Activated CD4-positive, alpha-beta T cell treated with anti-CD3 and anti-CD28 coated beads for 36 hours (primary cell): ENCODE measurements at places on chromosomes 2 and 18. TPM values are rescaled to one million over a fixed set of nuclear protein-coding genes. Genes with fewer than 3 reads are reported as not detected.
A peak's percentile ranks its signal among the peaks of the same experiment; 100 is the strongest.

DNA sequence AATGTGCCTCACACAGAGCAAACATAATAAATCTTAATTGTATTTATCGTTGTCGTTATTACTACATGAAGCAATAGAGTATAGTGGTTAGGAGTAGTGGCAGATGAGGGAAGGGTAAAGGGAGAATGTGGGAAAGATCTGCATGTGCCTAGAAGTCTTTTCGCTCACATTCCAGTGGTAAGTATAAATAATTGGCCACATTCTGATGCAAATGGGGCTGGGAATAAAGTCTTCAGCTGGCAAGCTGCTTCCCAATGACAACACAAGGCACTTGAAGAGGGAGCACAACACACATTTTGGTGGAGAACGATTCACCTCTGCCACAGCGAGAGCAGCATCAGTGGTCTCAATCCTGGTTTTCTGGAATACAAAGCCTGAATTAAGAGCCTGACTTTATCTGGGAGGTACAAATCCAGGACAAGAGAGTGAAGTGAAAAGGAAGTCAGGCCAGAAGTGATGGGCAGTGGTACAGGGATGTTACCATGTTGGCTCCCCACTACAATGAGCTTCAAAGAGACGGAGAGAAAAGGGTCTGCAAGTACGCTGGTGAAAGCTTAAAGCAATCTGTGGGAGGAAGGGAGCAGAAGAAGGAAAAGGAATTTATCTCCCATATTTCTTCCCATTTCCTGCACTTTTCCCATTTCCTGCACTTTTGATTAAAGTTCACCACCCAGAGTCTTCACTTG lies 112.3 kb downstream of the ARHGAP15 start:
- no peak overlapping the region for H3K27ac ChIP-seq
- no peak for DNase-seq
- H3K27me3 ChIP-seq, result no peaks in the 10 kb centered on the region
- H3K4me3 ChIP-seq, result no peak overlapping the region
- peaks cover 22% of the 10 kb centered on the region for H3K36me3 ChIP-seq

GRCh38 chr2:55923091-55923981 lies at the start of gene EFEMP1:
Gene EFEMP1 (minus strand): TSS chr2:55923782. CDS start chr2:55922440, 1,342 bp downstream.
- H3K4me1 ChIP-seq, result peaks cover 6% of the 10 kb centered on the region
- peaks cover 42% of the 10 kb centered on the region for H3K27me3 ChIP-seq
- H3K4me3 ChIP-seq, result no peak within 1 kb of the TSS
- H3K27ac ChIP-seq, result no peak within 1 kb of the TSS

DNA sequence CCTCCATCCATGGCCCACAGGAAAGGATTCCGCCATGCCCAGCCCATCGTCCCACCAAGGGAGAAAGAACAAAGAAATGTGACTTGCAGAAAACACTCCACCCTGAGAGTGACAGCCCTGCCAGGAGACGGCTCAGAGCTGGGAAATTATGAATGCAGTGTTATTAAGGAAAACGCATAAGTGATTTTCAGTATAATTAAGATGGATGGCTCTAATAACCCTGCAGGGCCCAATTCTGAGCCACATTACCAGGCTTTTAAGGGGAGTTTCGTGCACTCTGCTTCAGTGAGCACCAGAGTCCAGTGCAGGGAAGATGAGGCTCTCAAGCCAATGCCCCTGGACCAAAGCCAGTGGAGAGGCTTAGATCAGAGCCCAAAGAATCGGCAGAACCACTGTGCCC lies 10.6 kb upstream of the TEX51 start:
- H3K4me3 ChIP-seq, result no peak overlapping the region
- peaks cover 12% of the 10 kb centered on the region for H3K27me3 ChIP-seq
- no peak overlapping the region for H3K27ac ChIP-seq
- H3K36me3 ChIP-seq, result no peaks in the 10 kb centered on the region
- no peak for DNase-seq

EVX2 gene
- not detected for total RNA-seq

DNA sequence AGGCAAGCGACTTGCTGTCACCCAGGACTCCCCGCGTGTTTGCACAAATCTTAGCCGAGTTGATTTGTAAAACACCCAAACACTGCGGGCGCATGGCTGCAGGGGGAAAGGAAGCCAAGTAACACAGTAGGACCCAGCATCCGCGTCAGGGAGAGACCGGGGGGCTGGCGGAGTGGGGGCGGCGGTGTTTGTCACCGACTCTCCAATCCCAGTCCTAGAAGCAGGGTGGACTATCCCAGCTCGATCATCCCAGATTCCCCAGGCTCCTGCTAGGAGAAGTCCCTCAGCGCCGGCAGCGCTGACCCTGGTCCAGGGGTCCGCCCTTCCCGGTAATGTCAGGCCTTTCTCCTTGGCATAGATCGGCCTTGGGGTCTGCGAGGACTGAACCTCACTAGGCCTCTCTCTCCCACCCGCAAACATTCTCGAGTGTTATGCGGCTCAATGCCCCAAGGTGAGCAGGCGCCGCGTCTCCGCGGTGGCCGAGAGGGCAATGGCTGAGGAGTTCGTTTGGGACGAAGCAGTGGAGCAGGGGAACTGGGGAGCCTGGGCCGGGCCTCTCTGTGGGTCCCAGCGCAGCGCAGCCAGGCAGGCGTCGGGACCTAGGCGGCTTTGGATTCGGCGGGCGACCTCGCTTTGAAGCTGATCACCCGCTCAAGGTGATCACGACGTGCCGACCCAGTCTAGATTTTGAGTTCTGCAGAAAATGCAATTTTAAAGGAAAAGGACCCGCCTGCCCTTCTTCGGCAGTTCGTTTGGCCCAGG lies 1.5 kb upstream of the GDF7 start:
- H3K27me3 ChIP-seq, result peaks cover 58% of the 10 kb centered on the region
- H3K4me3 ChIP-seq, result peak overlapping the region; percentile 36
- H3K27ac ChIP-seq, result no peak overlapping the region
- DNase-seq, result no peak
- peaks cover 3% of the 10 kb centered on the region for H3K4me1 ChIP-seq

DNA sequence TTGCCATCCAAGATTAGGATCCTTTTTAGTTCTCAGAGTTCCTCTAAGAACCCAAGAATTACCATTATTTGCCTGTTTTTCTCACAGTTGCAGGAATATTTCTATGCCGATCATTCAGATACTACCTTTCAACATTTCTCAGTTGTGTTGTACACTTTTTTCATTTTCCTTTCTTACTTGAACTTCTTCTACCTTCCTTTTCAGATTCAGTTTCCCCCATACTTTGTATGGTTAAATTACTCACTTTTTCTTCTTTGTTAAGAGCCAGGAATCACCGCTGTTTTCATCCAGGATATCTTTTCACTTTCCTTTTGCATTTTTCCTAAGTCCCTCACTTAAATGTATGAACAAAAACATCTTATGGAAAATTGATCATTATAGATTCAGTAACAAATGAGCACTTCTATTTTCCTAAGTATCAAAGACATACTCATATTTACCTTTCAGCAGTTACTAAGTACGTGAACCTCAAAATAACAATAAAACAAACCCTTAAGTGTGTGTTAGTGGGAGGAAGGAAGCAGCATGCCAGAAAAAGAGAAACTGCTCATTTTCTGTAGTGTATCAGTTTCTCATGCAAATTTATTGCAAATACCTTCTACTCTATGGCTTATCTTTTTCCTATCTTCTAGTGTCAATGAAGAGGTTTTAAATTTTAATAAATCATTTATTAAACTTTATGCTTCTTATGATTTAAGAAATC lies 64.3 kb upstream of the STAT1 start:
- H3K36me3 ChIP-seq, result peaks cover 59% of the 10 kb centered on the region
- peaks cover 20% of the 10 kb centered on the region for H3K4me1 ChIP-seq
- no peak for DNase-seq

DNA sequence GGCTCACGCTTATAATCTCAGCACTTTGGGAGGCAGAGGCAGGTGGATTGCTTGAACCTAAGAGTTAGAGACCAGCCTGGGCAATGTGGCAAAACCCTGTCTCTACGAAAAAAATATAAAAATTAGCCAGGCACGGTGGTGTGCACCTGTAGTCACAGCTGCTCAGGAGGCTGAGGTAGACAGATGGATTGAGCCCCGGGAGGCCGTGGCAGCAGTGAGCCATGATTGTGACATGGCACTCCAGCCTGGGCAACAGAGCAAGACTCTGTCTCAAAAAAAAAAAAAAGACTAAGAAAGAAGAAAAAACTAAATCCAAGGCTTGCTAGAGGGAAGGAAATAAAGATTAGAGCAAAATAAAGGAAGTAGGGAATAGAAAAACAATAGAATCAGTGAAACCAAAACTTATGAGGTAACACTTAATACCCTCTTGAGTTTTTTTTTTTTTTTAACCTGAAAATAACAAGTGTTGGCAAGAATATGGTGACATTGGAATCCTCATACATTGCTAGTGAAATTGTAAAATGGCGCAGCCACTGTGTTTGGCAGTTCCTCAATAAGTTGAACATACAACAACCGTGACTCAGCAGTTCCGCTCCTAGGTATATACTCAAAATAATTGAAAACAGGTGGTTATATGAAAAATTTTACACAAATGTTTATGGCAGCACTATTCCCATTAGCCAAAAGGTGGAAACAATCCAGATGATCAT lies 85.2 kb downstream of the EML4 start:
- H3K27me3 ChIP-seq, result no peaks in the 10 kb centered on the region
- no peak overlapping the region for H3K4me3 ChIP-seq
- peaks cover 62% of the 10 kb centered on the region for H3K4me1 ChIP-seq
- H3K27ac ChIP-seq, result peak overlapping the region; percentile 58
- no peak for DNase-seq
- H3K36me3 ChIP-seq, result peaks cover 31% of the 10 kb centered on the region

GRCh38 chr2:38682008-38682575 lies 16.2 kb downstream of the GALM start:
- H3K27ac ChIP-seq, result peak overlapping the region; percentile 79
- H3K4me3 ChIP-seq, result peak overlapping the region; percentile 45
- H3K27me3 ChIP-seq, result no peaks in the 10 kb centered on the region
- H3K4me1 ChIP-seq, result peaks cover 52% of the 10 kb centered on the region
- H3K36me3 ChIP-seq, result peaks cover 81% of the 10 kb centered on the region
- DNase-seq, result no peak

DNA sequence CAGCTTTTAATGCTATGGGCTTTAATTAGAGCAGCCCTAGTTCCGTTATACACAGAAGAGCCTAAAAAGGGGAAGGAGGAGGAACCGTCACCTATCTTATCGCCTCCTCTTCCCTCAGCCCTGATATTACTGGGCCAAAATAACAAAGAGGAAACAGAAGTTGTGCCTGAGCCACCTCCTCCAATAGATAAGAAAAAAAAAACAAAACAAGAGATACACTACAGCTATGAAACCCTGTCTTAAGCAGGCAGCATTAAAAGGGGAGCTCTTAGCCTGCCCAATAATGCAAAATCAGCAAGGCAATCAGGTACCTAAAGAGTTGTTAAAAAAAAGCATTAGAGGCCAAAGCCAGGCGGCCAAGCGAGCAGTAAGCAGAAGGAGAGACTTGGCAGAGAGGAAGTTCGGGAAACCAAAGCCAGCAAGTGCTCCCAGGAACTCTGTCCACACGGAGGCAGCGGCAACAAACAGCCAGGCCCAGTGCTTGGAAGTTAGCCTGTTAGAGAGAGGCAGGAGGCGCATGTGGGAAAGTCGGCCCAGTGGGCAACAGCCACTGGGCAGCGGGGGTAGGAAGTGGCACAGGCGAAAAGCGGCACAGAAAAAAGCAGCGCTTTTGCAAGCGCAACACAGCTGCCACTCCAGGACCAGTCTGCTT lies 41.8 kb upstream of the PDK1 start:
- H3K27me3 ChIP-seq, result no peaks in the 10 kb centered on the region
- H3K36me3 ChIP-seq, result peaks cover 30% of the 10 kb centered on the region
- peaks cover 16% of the 10 kb centered on the region for H3K4me1 ChIP-seq

- DNase-seq, result no peak
- no peak overlapping the region for H3K4me3 ChIP-seq
- H3K27me3 ChIP-seq, result no peaks in the 10 kb centered on the region
- no peaks in the 10 kb centered on the region for H3K4me1 ChIP-seq
Observed at GRCh38 chr2:174365571-174365970, 30.0 kb upstream of the SCRN3 start.

GRCh38 chr2:167940734-167941507 lies 306.5 kb downstream of the STK39 start:
- no peaks in the 10 kb centered on the region for H3K36me3 ChIP-seq
- no peak overlapping the region for H3K4me3 ChIP-seq
- DNase-seq, result no peak
- H3K27ac ChIP-seq, result no peak overlapping the region
- no peaks in the 10 kb centered on the region for H3K4me1 ChIP-seq

- peaks cover 21% of the 10 kb centered on the region for H3K4me1 ChIP-seq
- DNase-seq, result no peak
- H3K4me3 ChIP-seq, result peak overlapping the region; percentile 48
- H3K27me3 ChIP-seq, result peaks cover 2% of the 10 kb centered on the region
- peak overlapping the region; percentile 43 for H3K27ac ChIP-seq
Observed at GRCh38 chr2:213001297-213001910, 150.0 kb downstream of the IKZF2 start.

DNA sequence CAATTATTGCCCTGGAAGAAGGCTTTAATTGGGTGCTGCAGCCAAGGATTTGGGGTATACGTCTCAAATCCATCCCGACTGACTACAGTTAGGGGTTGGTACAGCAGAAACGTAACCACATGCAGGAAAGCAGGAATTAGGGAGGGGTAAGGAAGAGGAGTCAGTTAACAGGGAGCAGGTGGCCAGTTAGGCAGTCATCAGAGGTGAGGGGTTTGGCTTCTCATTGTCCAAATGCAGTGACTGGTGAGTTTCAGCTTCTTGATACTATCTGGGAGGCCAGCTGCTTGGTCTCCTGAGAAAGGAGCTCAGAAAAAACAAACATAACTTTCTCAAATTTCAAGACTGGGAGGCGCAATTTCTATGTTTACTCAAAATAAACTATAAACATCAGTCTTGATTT lies 38.8 kb upstream of the UBE2F start:
- no peaks in the 10 kb centered on the region for H3K27me3 ChIP-seq
- peaks cover 3% of the 10 kb centered on the region for H3K36me3 ChIP-seq
- no peak overlapping the region for H3K27ac ChIP-seq
- DNase-seq, result no peak
- peaks cover 31% of the 10 kb centered on the region for H3K4me1 ChIP-seq
- no peak overlapping the region for H3K4me3 ChIP-seq

- no peak overlapping the region for H3K4me3 ChIP-seq
- H3K4me1 ChIP-seq, result no peaks in the 10 kb centered on the region
- H3K27me3 ChIP-seq, result peaks cover 17% of the 10 kb centered on the region
Observed at GRCh38 chr2:206198677-206199076, 39.0 kb downstream of the EEF1B2 start.

- H3K4me1 ChIP-seq, result peaks cover 79% of the 10 kb centered on the region
- peak; percentile 66 for DNase-seq
- peaks cover 60% of the 10 kb centered on the region for H3K36me3 ChIP-seq
- H3K27me3 ChIP-seq, result no peaks in the 10 kb centered on the region
- no peak overlapping the region for H3K4me3 ChIP-seq
Observed at GRCh38 chr2:27901234-27901633, 10.7 kb downstream of the BABAM2 start.

- no peaks in the 10 kb centered on the region for H3K4me1 ChIP-seq
- H3K27me3 ChIP-seq, result peaks cover 8% of the 10 kb centered on the region
- DNase-seq, result peak; percentile 5
- H3K4me3 ChIP-seq, result no peak overlapping the region
- no peak overlapping the region for H3K27ac ChIP-seq
Observed at GRCh38 chr18:55096263-55096951, 137.1 kb upstream of the CCDC68 start.

- no peak overlapping the region for H3K27ac ChIP-seq
- H3K4me3 ChIP-seq, result no peak overlapping the region
- H3K27me3 ChIP-seq, result no peaks in the 10 kb centered on the region
- no peaks in the 10 kb centered on the region for H3K4me1 ChIP-seq
- no peaks in the 10 kb centered on the region for H3K36me3 ChIP-seq
- DNase-seq, result no peak
Observed at GRCh38 chr2:164655336-164655735, 34.1 kb upstream of the GRB14 start.

SRD5A2 gene
- not detected for total RNA-seq

- peaks cover 51% of the 10 kb centered on the region for H3K4me1 ChIP-seq
- no peak for DNase-seq
- no peak overlapping the region for H3K4me3 ChIP-seq
- peak overlapping the region; percentile 45 for H3K27ac ChIP-seq
Observed at GRCh38 chr2:237900891-237901831, 41.7 kb downstream of the RAMP1 start.

GRCh38 chr18:70314151-70314782 lies 25.4 kb downstream of the SOCS6 start:
- no peak for DNase-seq
- H3K27me3 ChIP-seq, result no peaks in the 10 kb centered on the region
- H3K36me3 ChIP-seq, result no peaks in the 10 kb centered on the region
- H3K4me3 ChIP-seq, result no peak overlapping the region
